NCI-H460 (cell line): ENCODE measurements at places on chromosomes 13 and 19. TPM values are rescaled to one million over a fixed set of nuclear protein-coding genes. Genes with fewer than 3 reads are reported as not detected.

PTPRS gene
- total RNA-seq = 27.3 and 29.1 TPM in 2 replicates

ZNF44 gene
- 0.17 and 0.32 TPM in 2 replicates for total RNA-seq

SHISA2 gene
- 0.61 and 0.72 TPM in 2 replicates for total RNA-seq

IZUMO2 gene
- total RNA-seq = not detected in 2 replicates

NMRK2 gene
- total RNA-seq = not detected in 2 replicates

CAPN12 gene
- 0.15 and 0.92 TPM in 2 replicates for total RNA-seq

NALCN gene
- total RNA-seq = 3.5 and 4.3 TPM in 2 replicates

LRRC25 gene
- total RNA-seq = not detected in 2 replicates

DNA sequence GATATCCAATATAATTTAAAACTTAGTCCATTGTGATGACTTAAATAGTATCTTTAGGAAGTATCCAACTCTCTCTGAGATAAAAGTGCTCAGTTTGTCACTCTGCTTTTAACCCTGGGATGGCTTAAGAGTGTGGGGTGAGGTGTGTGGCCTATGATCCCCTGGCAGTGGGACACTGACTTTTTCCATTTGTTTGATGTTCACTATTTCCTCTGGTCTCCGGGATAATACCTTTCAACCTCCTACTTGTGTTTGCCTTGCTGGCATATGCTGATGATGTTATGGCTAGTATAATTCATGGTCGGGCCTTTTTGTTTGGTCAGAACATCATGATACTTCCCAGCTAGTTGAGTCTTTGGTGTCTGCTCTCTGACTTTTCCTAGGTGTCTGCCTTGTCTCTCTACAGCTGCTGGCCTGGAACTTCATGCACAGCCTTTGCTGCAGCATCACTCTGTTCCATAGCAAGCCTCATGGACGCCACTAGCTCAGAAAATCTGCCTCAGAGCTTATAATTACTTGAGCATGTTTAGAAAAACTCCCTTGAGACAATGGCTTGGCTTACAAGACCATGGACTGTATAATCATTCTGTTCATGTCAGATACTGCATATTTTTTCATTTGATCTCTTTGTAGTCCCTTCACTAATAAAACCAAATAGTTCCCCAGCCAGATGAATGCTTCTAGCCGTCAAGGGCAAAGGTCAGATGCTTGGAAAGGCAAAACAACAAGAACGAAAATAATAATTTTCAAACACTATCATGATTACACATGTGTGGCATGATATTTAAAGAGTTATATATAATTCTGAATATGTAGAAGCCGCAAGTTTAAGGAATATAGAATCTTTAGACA lies 75.2 kb downstream of the WDFY2 start:
- no peak for DNase-seq

DNA sequence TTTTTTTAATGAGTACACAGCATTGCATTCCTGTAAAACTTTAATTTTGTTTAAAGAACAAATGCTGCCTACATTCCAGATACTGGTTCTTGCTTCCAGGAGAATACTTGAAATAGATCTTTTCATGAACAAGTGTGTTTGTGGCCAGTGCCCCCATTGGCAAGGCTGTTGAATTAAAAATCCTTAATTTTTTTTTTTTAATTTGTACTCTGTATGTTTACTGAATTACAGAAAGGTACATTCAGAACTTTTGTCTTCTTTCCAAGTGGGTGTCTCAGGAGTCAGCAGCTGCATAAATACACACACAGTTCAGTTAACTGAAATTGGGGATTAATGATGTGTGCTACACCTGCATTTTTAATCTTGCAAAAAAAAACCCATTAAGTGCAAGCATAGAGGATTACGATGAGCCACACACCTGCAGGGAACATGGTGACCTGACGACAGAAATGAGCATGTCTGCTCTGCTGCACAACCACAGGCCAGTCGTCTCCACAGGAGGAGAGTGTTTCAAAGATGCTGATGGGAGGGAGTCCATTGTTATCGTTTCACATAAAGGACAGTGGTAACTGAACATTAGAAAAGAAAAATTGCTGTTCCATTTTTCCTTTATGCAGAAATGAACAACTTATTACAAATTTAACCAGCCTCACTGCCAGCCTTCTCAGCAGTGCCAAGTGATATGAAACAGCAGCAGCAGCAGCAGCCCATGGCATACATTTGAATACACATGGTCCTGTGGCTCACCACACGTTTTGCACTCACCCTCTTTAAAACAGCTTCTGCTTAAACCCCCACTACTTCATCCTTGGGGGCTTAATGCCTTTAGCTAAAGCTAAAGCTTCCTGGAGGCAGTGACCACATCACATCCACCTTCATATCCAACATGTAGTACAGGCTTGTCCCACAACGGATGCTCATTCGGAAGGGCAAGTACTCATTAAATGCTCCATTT lies 72.3 kb upstream of the RFC3 start:
- DNase-seq = no peak

GRCh38 chr19:32269831-32270230 lies 75.6 kb upstream of the ZNF507 start:
- no peak for DNase-seq

- no peak for DNase-seq
Observed at GRCh38 chr13:93338906-93339305, 112.3 kb downstream of the GPC6 start.

DNA sequence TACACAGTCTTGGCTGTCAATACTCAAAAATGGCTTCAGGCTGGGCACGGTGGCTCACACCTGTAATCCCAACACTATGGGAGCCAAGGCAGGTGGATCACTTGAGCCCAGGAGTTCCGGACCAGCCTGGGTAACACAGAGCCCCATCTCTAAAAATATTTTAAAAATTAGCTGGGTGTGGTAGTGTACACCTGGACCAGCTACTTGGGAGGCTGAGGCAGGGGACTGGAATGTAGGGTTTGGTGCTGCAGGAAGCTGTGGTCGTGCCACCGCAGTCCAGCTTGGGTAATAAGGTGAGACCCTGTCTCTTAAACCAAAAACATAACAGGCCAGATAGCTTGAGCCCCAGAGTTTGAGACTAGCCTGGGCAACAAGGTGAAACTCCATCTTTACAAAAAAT lies 6.7 kb upstream of the CHERP start:
- DNase-seq = no peak

- DNase-seq = no peak
Observed at GRCh38 chr19:16851031-16851712, 22.0 kb downstream of the SIN3B start.

- DNase-seq = no peak
Observed at GRCh38 chr19:2800506-2800905, 15.2 kb downstream of the THOP1 start.

- DNase-seq = peak; percentile 32
Observed at GRCh38 chr13:102707467-102707866, 12.6 kb upstream of the METTL21C start.

- DNase-seq = no peak
Observed at GRCh38 chr13:80276371-80277289, 64.3 kb downstream of the SPRY2 start.

- DNase-seq = no peak
Observed at GRCh38 chr13:46176756-46177155, 5.2 kb downstream of the LCP1 start.

DNA sequence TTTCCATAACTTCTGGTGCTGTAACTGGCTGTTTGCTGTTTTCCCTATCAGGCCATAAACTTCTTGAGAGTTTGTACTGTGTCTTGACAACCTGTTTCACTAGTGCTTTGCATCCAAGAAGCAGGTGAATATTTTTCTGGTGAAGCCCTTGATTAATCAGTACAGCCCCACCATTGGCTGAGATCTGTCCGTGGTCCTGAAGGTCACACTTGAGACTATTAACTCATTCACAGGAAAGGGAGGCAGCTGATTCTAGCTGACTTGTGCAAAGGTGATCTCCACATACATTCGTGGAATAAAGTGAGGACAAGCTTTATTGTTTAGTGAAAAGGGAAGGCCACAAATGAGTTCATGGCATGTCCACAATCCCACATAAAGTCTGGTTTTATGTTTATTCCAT lies 61.4 kb upstream of the ZNF835 start:
- no peak for DNase-seq

DNA sequence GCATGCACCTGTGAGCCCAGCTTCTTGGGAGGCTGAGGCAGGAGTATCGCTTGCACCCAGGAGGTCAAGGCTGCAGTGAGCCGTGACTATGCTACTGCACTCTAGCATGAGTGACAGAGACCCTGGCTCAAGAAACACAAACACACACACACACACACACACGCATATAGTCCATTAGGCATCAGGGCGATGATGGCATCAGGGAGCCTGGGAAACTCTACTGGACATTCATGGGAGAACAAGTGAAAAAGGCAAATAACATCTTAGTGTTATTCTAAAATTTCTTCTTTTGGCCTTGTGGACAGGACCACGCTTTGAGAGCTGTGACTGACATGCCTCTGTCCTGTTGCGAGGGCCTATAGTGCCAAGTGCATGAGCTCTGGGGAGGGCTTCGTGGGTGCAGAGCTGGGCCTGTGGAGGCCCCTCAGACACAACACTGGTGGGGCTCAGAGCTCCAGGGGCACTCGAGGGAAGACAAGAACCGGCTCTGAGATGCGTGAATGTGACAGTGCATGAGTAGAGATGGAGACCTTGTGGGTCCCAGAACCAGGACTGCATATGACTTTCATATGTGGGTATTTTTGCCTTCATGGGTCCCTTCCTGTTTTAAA lies 8.0 kb upstream of the USF2 start:
- no peak for DNase-seq

DNA sequence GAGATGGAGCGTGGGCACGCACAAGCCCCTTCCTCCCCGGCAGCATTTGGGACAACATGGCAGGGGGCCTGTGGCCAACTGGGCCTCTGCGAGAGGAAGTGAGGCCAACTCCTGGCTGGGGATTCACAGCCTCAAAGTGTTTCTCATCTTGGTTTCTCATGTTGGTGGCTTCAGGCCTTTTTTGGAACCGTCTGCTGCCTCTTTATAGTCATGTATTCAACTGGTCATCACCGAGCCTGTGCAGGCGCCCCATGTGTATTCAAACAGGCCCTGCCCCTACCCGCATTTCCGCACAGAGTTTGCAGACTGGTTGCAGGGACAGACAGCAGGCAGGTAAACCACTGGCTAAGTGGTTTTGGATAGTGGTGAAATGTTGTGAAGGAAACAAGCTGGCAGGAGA lies 17.3 kb upstream of the RELB start:
- no peak for DNase-seq

DNA sequence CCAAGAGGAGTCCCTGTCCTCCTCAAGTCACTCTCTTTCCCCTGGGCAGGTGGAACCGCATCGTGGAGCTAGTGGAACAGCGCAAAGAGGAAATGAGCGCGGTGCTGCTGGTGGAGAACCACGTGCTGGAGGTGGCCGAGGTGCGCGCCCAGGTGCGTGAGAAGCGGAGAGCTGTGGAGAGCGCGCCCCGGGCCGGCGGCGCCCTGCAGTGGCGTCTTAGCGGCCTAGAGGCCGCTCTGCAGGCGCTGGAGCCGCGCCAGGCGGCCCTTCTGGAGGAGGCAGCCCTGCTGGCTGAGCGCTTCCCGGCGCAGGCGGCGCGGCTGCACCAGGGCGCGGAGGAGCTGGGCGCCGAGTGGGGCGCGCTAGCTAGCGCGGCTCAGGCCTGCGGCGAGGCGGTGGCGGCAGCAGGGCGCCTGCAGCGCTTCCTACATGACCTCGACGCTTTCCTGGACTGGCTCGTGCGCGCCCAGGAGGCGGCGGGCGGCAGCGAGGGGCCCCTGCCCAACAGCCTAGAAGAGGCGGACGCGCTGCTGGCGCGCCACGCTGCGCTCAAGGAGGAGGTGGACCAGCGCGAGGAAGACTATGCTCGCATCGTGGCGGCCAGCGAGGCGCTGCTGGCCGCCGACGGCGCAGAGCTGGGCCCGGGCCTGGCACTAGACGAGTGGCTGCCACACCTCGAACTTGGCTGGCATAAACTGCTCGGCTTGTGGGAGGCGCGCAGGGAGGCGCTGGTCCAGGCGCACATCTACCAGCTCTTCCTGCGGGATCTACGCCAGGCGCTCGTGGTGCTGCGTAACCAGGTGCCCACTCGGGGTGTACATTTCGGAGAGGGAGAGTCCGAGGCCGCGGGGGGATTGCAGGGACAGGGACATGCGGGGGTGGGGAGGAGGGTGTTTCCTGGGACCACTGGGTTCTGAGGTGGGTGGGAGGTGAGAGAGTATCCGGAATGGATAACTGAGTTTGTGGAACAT lies 52.8 kb downstream of the SPTBN4 start:
- DNase-seq = peak; percentile 66

DNA sequence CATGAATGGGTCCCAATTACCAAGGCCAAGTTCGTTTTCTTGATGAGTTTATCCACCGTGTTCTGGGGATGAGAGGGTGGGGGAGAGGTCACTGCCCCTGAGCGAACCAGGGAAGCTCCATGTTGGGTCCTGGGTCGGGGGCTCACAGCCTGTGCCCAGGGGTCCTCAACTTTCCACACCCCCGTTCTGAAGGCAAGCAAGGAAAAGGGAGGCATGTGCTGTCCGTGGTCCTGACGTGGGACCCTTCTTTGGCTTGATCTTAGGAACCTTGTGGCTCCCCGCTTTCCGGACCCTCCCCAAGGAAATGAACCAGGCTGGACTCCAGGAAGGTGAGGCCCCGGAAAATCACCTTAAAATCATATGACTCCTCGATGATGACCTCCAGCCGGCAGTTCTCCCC lies 18.2 kb upstream of the MEIS3 start:
- no peak for DNase-seq

DNA sequence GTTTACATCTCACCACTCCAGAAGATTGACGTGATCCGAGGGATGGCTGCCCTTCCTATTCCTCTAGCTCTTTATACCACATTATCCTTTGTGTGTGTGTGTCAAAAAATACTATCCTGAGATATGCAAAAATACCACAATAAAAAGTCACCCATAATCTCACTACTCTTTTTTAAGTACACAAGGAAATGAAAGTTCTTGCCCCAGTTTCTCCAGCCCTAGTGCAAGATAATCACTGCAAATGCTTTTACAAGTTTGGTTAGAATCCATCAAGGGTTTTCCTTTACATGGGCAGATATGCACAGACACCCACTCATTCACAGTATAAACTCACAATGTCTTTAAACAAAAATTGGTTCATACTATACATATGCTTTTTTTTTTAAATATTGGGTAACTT lies 89.3 kb downstream of the DIAPH3 start:
- DNase-seq = no peak

DNA sequence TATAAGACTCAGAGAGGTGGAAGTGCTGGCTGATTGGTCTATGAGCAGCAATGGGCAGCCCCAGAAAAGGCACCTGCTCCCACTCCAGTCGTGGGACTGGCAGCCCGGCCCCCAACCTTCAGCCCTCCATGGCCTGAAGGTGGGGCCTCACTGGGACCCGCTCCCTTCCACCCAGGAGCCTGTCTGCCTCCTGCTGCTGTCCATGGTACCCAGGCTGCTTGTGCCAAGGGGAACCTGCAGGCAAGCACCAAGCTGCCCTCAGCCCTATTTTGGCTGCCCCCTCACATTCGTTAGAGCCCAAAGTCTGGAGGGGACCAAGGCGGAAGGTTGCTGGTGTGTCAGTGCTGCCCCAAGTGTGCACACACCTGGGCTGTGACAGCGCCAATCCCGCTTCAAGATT lies 2304.9 kb downstream of the PCDH9 start:
- no peak for DNase-seq

- DNase-seq = no peak
Observed at GRCh38 chr13:40409278-40409677, 257.2 kb downstream of the FOXO1 start.

- DNase-seq = no peak
Observed at GRCh38 chr19:46630586-46631205, 5.3 kb downstream of the GNG8 start.
